ENCODE measurements at places on chromosomes 5 and 9.
A peak's percentile ranks its signal among the peaks of the same experiment; 100 is the strongest.

DNA sequence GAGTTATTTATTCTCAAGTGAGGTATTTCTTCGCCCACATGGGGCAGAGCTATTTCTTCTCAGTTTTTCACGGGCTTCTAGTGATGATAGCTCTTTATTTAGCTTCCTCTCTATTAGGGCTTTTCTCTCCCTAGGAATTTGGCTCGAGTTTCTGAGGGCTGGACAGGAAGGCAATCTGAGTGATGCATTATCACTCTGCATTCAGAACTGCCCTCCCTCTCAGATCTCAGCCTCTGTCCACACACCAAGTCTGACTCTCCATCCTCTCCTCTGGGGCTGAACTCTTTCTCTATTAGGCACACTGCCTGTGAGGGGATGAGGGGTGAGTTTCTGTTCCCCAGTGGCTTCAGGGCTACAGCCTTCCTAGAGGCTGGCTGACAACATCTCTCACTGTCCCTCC is 14.9 kb upstream of the SCAMP1 start:
- no peak for DNase-seq

GRCh38 chr5:20486826-20487225 is 498.8 kb upstream of the CDH18 start:
- DNase-seq: no peak

DNA sequence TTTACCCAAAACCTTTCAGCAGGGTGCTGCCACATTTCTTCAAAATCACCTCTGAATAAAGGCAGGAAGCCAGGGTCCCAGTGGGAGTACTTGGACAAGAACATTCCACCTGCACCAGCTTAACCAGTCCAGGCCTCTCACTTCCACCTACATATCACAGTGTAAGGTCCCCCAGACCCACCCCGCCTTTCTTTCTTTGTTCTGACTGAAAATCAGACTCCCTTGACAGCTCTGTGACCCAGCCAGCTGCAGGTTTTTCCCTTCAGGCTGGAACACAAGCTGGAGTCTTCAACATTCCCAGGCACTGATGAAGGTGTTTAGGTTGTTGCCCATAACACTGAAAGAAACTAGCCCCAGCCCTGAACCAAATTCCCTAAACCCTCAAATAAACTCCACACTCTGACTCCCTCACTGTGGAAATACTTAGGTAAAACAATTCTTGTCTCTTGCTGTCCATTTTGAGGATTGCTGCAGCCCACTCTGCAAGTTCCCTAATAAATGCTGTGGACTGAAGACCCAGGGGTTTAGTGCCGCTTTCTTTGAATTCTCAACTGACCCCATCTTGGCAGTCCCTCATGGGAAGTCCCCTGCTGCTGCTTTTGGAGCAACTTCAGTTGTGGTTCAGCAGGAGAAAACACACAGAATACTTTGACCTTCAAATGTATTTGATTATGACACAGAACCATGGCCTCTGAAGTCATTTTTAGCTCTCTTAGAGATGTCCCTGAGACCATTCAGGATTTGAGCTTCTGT is 24.8 kb downstream of the P4HA2 start:
- no peak for DNase-seq

DNA sequence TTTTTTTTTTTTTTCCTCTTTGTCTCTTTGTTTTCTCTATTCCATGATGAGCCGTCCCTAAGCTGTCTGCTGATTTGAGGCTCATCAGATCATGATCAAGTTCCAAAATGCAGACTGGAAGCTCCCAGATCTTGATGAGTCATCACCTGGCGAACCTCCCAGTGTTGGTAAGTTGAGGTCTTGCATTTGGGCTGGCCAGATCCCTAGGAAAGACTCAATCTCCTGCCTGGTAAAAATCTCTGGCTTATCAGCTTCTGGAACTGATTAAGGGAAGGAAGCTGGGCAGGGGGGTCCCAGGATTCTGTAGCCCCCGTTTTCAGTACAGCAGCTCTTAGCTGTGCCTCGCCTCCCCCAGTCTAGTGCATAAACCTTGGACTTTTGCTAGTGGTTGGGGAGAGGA is 69.0 kb downstream of the TSPAN17 start:
- peak; percentile 35 for DNase-seq

- DNase-seq: no peak
These were observed 2.7 kb downstream of the ZNF346 start for GRCh38 chr5:177025101-177025601.

DNA sequence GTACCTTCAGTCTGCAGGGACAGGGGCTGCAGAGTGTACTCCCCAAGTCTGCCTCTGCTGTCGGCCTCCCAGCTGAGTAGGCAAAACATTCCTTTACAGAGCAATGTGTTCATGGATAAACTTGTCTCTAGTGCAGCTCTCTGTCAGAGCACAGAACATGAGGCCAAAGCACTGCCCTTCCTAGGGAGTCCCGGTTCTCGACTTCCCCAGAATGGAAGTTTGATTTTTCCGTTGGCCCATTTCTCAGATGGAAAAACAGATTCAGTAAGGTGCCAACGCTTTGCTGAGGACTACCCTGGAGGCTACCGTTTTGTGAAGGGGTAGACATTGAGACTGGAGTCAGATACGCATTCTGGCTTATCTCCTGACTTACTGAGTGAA is 422 bp upstream of the TRIM32 start:
- DNase-seq: no peak

DNA sequence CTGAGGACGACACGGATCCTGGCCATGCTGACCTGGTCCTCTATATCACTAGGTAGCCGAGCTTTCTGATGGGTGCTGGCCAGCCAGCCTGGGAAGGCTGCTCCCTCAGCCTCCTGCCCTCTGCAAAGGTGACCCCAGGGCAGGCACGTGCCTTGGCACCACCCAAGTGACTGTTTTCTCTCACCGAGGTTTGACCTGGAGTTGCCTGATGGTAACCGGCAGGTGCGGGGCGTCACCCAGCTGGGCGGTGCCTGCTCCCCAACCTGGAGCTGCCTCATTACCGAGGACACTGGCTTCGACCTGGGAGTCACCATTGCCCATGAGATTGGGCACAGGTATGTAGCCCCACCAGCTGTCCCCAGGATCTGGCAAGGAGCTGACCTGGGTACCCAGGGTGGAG is 3.8 kb downstream of the ADAMTS13 start:
- no peak for DNase-seq

- DNase-seq: no peak
These were observed 60.1 kb downstream of the FBN2 start for GRCh38 chr5:128477944-128478343.

DNA sequence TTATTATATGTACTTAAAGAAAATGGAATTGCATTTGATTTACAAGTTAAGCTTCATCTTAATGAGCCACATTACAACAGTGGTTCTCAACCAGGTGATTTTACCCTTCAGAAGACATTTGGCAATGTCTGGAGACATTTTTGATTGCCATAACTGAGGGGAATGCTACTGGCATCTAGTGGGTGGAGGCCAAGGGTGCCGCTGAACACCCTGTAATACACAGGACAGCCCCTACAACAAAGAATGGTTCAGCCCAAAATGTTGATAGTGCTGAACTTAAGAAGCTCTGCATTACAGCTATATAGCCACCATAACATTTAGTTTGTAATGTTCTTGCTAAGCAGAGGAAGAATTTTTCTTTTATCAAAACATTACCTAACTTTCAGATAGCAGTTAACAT is 103.1 kb downstream of the PAM start:
- DNase-seq: no peak

DNA sequence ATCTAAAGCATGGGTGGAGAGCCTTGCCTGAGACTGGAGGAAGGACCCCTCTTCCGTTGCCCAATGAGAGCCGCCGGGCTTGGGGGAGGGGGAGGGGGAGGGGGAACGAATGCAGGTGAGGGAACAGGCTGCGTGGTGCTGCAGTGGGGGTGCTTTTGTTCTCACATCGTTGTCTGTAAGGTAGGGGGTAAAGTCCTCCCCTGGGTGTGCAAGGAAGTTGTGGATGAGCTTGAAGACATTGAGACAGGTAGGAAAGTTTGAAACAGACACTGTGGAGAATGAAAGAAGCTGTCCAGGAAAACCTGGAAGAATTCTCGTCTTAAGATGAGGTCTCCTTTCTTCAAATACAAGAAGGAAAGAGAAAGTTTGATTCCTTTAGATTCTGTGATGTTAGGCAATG is 94.1 kb upstream of the LIFR start:
- no peak for DNase-seq

GRCh38 chr5:92633875-92634487 is 947.0 kb downstream of the NR2F1-AS1 start:
- DNase-seq: no peak

GRCh38 chr9:124863371-124863871 is 1.5 kb downstream of the ARPC5L start:
- DNase-seq: no peak

DNA sequence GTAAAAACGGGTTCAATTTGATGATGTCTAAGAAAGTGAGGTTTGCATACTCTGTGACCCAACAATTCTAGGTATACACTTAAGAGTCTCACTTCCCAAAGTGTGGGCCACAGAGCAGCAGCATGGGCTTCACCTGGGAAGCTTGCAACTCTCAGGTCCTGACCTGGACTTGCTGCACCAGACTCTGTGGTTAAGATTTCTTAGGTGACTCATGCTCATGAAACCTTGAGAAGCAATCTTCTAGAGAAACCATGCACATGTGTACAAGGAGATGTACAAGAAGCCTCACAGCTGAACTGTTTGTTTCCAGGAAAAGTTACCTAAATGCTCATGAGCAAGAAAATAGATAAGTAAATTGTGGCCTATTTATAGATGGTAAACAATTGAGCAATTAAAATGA is 30.0 kb downstream of the DNAJC21 start:
- DNase-seq: no peak

- no peak for DNase-seq
These were observed 106.4 kb downstream of the ERCC6L2 start for GRCh38 chr9:95981761-95982390.

DNA sequence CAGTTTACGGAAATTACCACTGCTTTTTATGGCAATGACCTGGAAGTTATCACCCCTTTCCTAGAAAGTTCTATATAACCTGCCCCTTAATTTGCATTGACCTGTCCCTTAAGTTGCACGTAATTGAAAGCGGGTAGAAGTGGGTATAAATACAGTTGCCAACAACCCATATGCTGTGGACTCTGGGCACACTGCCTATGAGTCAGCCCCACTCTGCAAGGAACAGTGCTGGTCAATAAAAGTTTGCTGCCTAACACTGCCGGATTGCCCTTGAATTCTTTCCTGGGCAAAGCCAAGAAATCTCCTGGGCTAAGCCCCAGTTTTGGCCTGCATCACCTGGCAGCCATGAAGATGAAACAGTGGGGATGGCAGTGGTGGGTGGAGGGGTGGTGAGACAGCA is 23.9 kb upstream of the CLPTM1L start:
- DNase-seq: no peak

- DNase-seq: no peak
These were observed 119.0 kb downstream of the MAT2B start for GRCh38 chr5:163624431-163624830.

DNA sequence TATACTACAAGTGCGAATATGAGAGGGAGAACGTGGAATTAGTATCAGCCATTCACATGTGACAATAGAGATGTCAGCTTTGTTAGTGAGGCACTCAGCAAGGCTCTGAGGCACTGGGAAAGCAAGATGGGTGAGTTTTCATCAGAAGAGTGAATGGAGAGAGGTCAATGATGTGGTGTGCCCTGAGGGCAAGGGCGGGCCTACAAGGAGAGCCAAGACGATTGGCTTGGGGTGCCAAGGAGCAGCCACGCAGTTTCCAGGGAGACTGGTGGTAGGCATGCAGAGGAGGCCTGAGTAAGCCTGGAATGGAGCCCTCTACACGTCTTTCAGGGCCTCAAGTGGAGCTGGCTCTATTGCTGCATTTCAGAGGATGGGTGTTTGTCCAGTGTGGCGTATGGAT is 24.7 kb downstream of the BTF3 start:
- DNase-seq: no peak

DNA sequence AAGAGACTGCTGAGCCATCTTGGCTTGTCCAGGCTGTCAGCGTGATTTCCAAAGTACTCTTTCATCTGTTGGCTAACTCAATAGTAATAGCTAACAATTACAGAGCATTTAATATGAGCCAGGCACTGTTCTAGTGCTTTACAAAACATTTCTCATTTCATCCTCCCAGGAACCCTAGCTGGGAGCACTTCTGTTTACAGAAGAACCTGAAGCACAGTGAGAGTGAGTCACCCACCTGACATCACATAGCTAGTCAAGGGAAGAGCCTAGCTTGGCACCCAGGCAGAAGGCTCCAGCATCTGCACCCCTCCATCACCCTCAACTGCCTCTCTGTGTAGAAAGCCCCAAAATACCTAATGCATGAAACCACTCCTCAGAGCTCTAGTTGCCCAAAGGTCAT is 57.5 kb upstream of the IQGAP2 start:
- DNase-seq: no peak
